ENCODE measurements at places on chromosomes 6 and 20. TPM values are rescaled to one million over a fixed set of nuclear protein-coding genes. Genes with fewer than 3 reads are reported as not detected.

DNA sequence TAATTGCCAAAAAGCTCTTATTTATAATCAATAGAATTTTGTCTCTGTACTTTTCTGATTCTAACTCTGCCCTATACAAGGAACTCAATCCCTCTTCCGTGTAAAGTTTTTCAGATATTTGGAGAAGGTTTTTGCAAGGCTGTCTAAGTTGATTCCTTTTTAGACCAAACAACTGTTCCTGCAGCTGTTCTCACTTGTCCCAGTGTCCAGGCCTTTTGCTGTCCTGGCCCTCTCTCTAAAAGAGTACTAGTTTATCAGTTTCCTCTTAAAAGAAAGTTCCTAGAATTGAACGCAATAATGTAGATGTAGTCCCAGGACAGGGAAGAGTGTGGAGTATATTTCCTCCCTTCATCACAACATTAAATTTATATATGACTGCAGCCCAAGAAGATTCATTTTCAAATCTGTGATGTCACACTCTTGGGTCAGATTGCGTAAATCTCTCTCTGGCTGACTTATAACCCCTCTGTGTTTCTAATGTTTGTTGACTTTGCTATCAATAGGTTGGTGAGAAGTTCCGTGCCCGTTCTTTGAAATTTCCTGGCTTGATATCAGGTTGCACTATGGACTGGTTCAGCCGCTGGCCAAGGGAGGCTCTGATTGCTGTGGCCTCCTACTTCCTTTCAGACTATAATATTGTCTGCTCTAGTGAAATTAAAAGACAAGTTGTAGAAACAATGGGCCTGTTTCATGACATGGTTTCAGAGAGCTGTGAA is 139.4 kb upstream of the GLP1R start:
- peak; percentile 75 for DNase-seq

DNA sequence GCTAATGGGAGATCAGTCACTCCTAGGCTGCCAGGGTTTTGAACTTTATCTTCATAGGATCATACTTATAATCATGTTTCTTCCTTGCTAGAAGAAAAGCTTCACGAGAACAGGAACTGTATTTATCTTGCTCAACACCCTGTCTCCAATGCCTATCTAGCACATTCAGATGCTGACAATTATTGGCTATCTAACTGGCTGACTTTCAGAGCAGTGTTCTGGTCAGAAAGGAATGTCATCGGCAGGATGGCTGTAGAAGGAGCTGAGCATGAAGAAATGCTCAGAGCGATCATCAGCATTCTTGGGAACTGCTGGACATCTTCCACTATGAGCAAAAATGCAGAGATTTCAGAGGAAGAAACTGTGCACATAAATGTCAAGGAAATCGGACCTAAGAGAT is 628.0 kb upstream of the NRSN1 start:
- no peak for DNase-seq

DNA sequence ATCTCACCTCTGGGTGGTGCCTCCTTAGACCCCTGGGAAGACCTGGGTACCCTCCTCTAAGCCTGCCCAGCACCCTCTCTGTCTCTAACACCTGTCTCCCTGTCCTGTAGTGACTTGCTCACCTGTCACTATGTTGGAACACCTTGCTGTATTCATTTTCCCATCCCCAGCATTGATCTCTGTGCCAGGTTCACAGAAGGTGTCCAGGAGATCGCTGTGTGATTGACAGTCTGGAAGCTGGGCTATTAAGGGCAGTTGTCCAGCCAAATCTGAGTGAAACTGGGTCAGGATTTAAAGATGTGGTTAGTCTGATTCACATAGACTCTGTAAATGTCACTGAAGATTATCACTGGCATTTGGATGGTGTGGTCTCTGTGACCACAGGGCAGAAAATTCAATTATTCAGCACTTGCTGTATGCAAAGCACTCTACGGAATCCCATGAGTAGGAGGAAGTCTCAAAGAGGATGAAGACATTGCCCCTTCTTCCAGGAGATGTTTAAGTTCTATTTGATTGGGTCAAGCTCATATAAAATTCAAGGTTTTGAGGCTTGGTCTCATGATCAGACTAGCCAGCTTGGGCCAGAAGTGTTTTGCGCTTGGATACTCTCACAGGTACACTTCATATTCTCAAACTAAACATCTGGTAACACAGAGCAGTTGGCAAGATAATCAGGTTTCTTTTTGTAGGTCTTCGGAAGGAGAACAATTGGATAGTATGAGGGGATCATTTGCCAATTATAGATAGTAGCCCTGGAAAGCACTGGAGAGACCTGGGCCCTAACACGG is 57.8 kb upstream of the TAGAP start:
- no peak for DNase-seq

- no peak for DNase-seq
Measured at GRCh38 chr6:87396595-87397392, 11.0 kb upstream of the CFAP206 start.

DNA sequence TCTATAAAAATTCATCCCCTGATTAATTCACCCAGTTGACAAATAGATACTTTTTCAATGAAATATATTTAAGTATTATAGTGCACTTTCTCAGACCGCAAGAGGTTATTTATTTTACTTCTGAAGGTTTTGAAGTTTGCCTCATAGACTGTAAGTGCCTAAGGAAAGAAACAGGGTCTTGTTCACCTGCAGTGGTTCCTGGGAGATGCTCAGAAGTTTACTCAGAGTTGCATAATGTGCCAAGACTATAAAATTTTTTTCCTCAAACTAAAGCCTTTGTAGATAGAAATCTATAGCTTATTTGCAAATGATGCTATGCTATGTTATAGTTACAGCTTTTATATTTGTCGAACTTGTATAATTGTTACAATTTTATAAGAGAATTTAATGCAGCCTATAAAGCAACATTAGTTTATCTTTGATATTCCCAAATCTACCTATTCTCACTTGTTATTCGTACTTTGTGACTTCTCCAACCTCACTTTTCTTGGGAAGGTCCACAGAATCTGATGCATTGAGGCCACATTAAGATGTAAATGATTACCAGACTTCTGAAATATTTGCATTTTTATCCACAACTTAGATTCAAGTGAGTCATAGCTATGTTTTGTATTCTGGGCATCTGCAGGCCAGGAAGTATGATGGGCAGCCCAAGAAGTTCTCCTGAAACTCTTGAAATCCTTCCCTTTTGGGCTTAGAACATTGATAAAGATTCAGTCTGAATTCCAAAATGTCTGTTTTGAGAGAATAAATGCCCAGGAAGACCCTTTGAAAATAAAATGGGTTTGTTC is 35.7 kb downstream of the KCNQ5 start:
- no peak for DNase-seq

DNA sequence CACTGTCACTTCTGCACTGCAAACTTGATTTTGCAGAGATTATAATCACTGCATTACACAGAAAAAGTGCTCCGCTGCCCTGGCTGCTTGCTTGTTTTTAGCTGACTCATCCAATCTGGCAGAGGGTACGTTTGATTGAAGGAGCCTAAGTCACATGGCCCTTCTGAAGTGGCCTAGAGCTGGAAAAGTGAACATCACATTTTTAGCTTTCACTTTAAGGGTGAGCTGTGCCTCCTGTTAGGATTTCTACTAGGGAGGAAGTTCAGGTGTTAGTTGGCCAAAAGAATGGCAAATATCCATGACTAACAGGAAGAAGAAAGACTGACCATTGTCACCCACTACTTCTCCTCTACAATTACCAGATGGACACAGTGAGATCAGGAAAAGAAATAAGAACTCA is 889.1 kb upstream of the MAP3K7 start:
- DNase-seq = peak; percentile 47

The CLVS2 gene
- total RNA-seq = 0.10 TPM

- no peak for DNase-seq
Measured at GRCh38 chr20:49393803-49394202, 88.7 kb downstream of the KCNB1 start.

DNA sequence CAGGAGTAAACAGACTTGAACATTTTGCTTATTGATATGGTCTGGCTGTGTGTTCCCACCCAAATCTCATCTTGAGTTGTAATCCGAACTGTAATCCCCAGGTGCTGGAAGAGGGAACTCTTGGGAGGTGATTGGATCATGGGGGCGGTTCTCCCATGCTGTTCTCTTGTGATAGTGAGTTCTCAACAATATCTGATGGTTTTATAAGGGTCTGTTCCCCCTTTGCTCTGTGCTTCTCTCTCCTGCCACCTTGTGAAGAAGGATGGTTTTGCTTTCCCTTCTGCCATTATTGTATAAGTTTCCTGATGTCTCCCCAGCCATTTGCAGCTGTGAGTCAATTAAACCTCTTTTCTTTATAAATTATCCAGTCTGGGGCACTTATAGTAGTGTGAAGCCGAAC is 40.0 kb downstream of the MYLIP start:
- peak; percentile 72 for DNase-seq

The SULF2 gene
- 68.0 TPM for total RNA-seq

Measured in tongue (tissue), 3 donors.